ENCODE measurements at places on chromosomes 6 and 20. TPM values are rescaled to one million over a fixed set of nuclear protein-coding genes. Genes with fewer than 3 reads are reported as not detected.

Gene CTCFL
- not detected for total RNA-seq

DNA sequence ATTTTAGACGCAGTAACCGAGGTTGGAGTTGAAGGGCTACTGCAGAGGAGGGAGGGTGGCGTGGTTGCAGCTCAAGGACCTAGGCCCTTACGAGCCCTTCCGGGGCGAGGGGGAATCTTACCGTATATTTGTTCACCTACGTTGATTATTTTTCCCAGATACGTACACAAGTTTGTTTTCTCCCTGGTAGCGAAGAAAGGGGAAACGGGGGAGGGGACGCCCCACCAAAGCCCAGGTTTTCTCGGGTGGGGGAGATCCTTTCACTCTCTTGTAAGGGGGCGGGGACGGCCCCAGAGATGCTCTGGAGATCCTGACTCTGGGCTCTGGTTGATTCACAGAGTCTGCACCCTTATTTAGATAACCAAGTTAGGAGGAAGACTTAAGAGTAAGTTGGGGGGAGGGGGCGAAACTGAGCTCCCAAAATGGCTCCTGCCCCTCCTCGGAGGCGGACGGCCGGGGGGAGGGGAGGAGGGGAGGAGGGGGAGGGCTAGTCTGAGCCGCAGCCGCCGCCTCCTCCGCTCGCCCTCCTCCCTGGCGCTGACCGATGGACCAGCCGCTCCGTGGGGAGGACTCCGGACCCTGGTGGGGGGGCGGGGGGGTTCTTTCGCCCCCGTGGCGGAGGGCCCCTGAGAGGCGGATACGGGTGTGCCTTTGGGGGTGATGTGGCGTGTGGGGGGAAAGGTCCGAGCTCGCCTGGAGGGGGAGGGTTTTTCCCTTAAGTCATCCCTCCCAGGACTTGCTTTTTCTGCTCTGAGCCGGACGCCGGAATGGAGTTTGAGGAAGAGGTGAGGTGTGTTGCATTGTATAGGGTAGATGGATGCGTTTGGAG, 2.2 kb downstream of the BRD2 start:
- H3K36me3 ChIP-seq, result peaks cover 32% of the 10 kb centered on the region
- no peaks in the 10 kb centered on the region for H3K27me3 ChIP-seq
- H3K4me1 ChIP-seq, result peaks cover 21% of the 10 kb centered on the region
- DNase-seq, result peak; percentile 94
- H3K27ac ChIP-seq, result peak overlapping the region; percentile 100

DNA sequence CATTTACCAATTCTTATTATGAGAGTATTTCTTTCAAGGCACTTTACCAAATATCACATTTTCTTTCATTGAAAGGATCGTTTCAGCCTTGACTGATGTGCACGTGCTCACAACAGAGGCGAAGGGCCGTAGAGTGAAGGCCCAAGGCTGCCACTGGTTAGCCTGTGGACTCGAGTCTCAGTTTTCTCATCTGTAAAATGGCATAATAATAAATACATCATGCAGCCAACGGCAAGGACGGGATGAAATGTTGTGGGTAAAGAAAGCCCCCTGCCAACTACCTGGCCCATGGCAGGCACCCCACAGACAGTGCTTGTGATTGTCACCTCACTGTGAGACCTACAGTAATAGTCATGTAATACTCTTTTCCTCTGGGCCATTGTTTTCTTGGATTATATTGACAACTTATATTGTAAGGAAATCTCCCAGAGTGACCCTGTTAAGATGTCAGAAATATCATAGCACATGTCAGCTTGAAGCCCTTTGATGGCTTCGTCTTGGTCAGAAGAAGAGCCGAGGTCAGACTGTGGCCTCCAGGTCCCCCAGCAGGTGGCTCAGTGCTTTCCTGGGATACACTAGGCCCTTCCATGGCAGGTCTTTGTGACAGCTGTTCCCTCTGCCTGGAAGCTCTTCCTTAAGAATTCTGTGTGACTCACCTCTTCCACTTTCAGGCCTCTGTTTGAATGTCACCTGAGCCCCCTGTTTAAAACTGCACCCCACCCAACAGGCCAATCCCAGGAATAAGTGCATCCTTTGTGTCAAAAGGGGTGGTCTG, 36.3 kb downstream of the FAM50B start:
- peak; percentile 33 for DNase-seq
- no peak overlapping the region for H3K27ac ChIP-seq
- H3K4me3 ChIP-seq, result no peak overlapping the region
- H3K27me3 ChIP-seq, result no peaks in the 10 kb centered on the region

DNA sequence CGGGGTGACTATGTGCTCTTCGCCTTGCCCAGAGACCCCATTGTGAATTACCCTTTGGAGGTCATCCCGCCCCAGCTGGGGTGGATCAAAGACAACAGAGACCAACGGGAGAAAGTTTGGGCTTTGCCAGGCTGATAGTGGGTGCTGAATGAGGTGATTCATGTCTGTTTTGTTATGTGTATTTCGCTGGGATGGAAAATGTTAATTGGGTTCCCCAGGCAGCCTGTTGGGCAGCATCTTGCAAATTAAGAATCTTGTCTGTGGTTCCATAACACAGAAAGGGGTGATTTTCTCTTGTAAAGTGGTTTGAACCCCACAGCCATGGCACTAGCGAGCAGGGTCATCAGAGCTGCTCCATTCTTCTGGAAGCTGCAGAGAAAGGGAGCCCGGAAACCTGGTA, 63.1 kb upstream of the UNC93A start:
- no peaks in the 10 kb centered on the region for H3K27me3 ChIP-seq
- H3K4me3 ChIP-seq, result no peak overlapping the region
- H3K4me1 ChIP-seq, result no peaks in the 10 kb centered on the region
- no peaks in the 10 kb centered on the region for H3K36me3 ChIP-seq
- no peak for DNase-seq

GRCh38 chr20:21498635-21499034, 15.2 kb downstream of the NKX2-2 start:
- H3K27me3 ChIP-seq, result peaks cover 41% of the 10 kb centered on the region
- H3K4me1 ChIP-seq, result no peaks in the 10 kb centered on the region
- H3K4me3 ChIP-seq, result no peak overlapping the region
- H3K27ac ChIP-seq, result no peak overlapping the region
- DNase-seq, result no peak

DNA sequence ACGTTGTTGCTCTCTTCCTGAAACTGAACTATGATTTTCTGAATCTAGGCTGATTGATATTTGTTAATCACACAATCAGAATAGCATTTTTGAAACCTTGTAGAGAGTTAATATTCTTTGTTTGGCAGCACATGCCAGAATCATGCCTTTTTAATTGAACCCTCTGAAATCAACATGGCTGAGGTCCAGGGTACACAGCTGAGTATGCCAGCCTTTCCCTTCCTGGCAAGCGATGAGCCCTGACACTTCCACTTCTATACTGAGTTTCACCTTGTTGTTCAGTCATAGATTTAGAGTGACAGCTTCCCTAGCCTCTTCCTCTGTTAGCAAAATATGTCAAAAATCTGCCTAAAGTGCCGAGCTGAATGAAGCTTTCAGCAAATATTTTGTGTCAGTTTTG, 6.8 kb downstream of the HDDC2 start:
- DNase-seq, result no peak
- H3K4me3 ChIP-seq, result no peak overlapping the region
- no peaks in the 10 kb centered on the region for H3K27me3 ChIP-seq
- no peak overlapping the region for H3K27ac ChIP-seq
- peaks cover 56% of the 10 kb centered on the region for H3K36me3 ChIP-seq

DNA sequence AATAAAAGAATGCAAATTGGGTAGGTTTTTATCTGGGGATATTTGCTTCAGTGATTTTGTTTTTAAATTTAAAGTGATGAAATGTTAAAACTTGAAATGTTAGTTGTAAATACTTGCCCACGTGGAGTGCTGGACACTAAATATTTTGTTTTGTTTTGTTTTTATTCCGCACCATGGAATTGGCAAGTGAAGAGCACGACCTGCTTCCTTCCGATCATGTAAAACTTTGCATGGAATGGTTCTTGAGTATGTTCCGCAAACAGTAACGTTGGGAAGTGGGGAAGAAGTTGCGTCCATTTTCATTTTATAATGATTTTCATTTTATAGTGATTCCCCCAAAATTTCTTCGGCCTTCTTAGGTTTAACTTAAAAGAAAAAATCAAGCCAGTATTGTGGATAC, 765 bp downstream of the IRAK1BP1 start:
- no peaks in the 10 kb centered on the region for H3K36me3 ChIP-seq
- DNase-seq, result no peak
- H3K4me1 ChIP-seq, result peaks cover 5% of the 10 kb centered on the region
- peak overlapping the region; percentile 94 for H3K4me3 ChIP-seq
- no peak overlapping the region for H3K27ac ChIP-seq
- H3K27me3 ChIP-seq, result no peaks in the 10 kb centered on the region

DNA sequence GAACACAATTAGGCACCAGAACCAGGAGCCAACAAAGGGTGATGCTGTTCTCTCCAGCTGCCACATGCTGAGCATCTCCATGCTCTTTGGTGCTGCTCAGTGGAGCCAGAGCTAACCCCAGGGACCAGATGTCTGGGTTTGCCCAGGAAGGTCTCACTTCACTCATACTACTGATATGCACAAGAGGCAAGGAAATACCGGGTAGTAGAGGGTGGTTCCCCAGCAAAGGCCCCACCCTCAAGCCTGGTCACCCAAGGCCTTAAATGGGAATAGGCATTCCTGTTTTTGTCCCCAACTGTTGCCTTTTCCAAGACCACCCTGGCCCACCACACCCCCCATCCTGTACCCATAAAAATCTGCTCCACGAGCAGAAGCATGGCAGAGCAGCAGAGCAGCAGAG, 204.5 kb upstream of the TAB2 start:
- no peak overlapping the region for H3K4me3 ChIP-seq
- no peaks in the 10 kb centered on the region for H3K4me1 ChIP-seq
- no peak for DNase-seq
- peaks cover 17% of the 10 kb centered on the region for H3K27me3 ChIP-seq

DNA sequence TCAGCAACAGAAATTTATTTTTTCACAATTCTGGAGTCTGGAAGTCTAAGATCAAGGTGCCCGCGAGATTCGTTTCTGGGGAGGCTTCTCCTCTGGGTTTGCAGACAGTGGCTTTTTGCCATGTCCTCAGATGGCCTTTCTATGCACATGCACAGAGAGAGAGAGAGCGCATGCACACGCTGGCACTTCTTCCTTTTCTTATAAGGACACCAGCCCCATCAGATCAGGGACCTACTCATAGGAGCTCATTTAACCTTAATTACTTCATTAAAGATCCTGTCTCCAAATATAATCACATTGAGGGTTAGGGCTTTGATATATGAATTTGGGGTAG, 260.7 kb upstream of the PLCB4 start:
- no peak for DNase-seq
- H3K36me3 ChIP-seq, result no peaks in the 10 kb centered on the region
- no peaks in the 10 kb centered on the region for H3K4me1 ChIP-seq

Measured in GM23248 (cell line).